Osteoblast (primary cell): ENCODE measurements at places on chromosomes 1 and 21.
A peak's percentile ranks its signal among the peaks of the same experiment; 100 is the strongest.

GRCh38 chr1:200665861-200666260 is 3.8 kb downstream of the DDX59 start:
- DNase-seq = no peak

DNA sequence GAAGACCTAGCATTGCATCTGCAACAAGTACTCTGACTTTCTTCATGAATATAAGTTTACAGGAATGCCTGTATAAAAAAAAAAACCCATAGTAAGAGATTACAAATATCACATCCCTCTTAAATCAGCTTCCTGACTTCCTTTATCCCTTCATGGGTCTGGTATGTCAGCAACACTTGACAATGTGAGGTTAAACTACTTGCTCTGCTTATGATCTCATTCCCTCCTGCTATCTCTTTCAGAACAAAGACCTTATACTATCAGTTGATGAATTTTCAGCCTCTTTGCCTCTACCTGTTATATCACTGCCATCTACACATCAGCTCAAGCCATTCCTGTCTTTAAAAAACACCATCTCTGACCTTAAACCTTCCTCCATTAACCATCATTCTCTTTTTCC is 130.9 kb upstream of the SAMSN1 start:
- DNase-seq = no peak

GRCh38 chr1:147919896-147920295 is 8.3 kb upstream of the GPR89B start:
- peak; percentile 77 for DNase-seq

- DNase-seq = no peak
These were observed 66.3 kb downstream of the RAVER2 start for GRCh38 chr1:64811131-64811530.

GRCh38 chr1:26782521-26783212 is 5.1 kb upstream of the PIGV start:
- DNase-seq = peak; percentile 88

DNA sequence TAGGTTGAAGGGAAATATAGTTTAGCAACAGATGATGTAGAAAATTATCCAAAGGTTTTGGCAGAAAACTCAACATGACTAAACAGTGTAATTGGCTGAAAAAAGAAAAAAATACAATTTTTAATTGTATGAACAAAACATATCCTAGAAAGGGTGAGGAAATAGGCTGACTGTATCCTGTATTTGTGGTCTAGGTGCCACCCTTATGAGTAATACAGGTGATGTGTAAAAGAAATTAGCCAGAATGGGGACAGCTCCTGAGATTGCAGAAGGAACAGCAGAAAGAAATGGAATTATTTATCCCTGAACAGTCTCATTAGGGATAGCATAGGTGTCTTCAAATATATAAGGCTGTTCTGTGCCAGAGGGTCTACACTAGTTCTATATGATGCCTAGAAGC is 24.6 kb downstream of the DNASE2B start:
- DNase-seq = no peak

- DNase-seq = peak; percentile 82
These were observed 23.4 kb upstream of the ADARB1 start for GRCh38 chr21:45050797-45051489.
